ENCODE measurements at places on chromosomes 1 and 21.

DNA sequence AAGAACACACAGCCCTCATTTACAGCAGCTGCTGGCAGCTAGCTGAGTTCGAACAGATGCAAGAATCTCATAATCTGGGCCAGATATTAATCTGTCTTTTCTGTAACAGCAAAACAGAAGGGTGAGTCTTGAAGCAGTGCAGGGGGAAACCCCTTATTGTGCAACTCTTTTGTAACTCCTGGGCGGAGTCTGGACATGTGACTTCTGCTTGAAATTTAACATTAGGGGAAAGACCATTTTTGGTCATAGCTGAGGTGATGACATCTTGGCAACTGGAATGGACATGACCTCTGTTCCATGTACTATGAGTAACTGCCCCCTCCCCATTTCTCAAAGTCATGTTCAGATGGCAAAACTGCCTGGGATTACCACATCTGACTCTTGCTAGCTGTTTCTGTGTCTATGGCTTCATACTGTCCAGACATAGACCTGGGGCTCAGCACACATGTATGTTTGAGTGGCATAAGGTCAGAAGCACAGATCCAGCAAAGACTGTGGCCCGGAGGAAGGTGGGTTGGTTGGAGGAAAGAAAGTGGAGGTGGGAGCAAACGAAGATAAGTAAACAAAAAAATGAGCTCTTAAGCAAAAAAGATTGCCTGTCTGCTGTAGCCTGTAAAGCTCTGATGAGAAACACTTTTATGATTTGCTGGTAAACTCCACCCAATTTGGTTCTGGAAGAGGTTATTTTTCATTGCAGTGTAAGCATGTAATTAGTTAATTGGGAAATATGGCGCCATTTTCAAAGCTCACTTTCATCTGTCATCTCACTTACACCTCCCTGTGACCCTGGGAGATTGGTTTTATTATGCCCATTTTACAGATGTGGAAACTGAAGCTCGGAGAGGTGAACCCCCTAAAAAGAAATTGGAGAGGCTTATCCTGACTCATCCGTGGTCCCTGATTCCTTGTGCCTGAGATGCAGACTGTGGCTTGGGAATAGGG, 26.1 kb downstream of the ETS2 start:
- DNase-seq: no peak

- peak; percentile 47 for DNase-seq
These were observed 25.1 kb upstream of the RUNX3 start for GRCh38 chr1:24955161-24955560.

DNA sequence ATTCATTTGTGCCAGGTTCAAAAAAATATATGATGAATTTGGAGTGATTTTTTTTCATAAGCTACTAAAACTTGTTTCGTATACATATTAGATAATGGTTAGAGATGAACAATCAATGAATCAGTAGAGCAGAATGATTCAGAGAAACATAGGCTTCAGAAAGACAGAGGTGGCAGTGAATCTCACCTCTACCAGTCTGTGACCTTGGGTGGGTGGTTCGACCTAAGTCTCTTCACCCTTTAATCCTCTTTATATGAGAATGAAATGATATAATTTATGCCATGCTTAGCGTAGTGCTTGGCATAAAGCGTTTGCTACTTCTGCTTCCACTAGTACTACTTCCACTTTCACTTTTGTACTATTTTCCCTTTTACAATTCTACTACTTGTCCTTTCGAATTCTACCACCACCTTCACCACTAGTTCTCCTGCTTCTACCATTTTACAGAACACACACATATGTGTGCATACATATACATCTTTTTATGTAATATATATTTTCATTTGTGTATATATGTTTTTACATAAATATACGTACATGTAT, 45.1 kb downstream of the FYB2 start:
- DNase-seq: no peak

- no peak for DNase-seq
These were observed 174.7 kb upstream of the PKN2 start for GRCh38 chr1:88509379-88509778.

DNA sequence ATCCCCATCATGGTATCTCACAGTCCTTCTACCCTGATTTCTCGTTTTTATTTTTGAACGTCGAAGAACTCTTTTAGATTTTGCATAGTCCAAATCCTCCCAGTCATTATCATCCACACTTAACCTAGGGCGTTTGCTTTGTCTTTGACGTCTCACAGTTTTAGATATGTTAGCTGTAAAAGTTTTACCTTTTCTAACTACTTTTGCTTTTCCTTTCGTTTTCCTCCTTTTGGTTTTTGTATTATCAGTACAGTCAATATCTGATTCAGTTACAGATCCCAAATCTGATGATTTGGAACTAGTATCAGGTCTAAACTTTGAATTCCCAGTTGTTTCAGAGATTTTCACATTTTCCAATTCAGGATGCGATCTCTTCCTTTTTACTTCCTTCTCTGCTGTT, 13.1 kb upstream of the PSMG1 start:
- no peak for DNase-seq

- DNase-seq: no peak
These were observed 47.9 kb upstream of the RUNX1 start for GRCh38 chr21:35096959-35097358.

- no peak for DNase-seq
These were observed 749 bp upstream of the GLUL start for GRCh38 chr1:182392050-182393028.

GRCh38 chr21:18741954-18742353, 338.4 kb upstream of the TMPRSS15 start:
- no peak for DNase-seq

DNA sequence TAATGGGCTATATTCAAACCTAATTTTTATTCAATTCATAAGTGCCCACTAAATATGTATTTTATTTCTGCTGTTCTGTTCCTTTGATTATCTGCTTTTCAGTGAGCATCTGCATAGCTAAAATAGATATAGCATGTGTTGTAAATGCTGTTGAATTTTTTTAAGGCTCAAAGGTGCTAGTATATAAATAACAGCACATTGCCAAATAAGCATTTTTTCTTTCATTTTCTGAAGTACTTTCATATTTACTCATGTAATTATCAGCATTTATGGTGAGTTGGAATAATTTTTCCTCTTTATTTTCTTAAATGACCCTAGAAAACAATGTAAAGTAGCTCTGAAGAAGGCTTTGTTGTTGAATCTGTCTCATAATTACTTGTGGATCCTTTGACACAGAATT, 69.6 kb upstream of the B3GALT2 start:
- no peak for DNase-seq
